Small intestine (tissue), 16 donors: ENCODE measurements at places on chromosomes 7 and 10.

DNA sequence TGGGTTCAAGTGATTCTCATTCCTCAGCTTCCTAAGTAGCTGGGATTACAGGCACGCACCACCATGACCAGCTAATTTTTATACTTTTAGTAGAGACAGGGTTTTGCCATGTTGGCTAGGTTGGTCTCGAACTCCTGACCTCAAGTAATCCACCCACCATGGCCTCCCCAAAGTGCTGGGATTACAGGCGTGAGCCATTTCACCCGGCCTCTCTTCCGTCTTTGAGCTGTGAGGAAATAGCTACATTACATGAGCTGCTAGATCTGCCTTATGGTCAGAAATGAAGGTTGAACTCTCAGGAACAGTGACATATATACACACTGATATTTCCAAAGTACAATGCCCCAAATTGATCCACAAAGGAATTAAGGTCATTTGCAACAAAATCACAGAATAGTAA lies 2.4 kb downstream of the BLVRA start:
- peaks cover 10% of the 10 kb centered on the region for H3K4me1 ChIP-seq
- H3K4me3 ChIP-seq, result no peak overlapping the region
- H3K36me3 ChIP-seq, result no peaks in the 10 kb centered on the region
- no peaks in the 10 kb centered on the region for H3K27me3 ChIP-seq
- no peak overlapping the region for H3K27ac ChIP-seq

DNA sequence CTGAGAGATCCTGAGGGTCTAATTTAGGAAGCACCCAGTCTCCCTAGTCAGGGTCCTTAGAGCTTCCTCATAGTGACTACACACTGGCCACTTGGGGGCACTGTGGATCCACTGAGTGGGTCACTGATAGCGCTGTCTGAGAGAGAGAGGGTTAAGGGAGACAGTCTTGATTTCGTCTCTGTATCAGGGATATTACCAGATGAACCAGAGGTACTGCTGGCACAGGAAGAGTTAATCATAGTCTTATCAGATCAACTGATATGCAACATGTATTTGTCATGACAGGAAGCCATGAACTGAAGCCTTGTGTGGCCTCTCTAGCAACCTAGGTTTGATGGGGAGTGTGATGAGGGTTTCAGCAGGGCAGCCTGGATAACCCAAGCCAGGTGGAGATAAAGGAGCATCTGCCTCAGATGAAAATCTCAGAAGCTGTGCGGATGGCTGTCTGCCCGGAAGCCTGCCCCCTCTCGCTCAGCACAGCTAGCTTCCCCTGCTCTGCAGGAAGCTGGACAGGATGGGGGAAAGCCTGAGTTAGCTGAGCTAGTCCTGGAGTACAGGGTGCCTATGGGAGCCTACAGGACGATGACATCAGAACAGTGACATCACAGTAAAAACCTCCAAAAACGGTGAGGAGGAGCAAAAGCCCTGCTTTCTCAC lies 214.0 kb upstream of the PRSS1 start:
- DNase-seq, result peak; percentile 57
- H3K36me3 ChIP-seq, result no peaks in the 10 kb centered on the region
- no peak overlapping the region for H3K4me3 ChIP-seq
- H3K27me3 ChIP-seq, result no peaks in the 10 kb centered on the region

DNA sequence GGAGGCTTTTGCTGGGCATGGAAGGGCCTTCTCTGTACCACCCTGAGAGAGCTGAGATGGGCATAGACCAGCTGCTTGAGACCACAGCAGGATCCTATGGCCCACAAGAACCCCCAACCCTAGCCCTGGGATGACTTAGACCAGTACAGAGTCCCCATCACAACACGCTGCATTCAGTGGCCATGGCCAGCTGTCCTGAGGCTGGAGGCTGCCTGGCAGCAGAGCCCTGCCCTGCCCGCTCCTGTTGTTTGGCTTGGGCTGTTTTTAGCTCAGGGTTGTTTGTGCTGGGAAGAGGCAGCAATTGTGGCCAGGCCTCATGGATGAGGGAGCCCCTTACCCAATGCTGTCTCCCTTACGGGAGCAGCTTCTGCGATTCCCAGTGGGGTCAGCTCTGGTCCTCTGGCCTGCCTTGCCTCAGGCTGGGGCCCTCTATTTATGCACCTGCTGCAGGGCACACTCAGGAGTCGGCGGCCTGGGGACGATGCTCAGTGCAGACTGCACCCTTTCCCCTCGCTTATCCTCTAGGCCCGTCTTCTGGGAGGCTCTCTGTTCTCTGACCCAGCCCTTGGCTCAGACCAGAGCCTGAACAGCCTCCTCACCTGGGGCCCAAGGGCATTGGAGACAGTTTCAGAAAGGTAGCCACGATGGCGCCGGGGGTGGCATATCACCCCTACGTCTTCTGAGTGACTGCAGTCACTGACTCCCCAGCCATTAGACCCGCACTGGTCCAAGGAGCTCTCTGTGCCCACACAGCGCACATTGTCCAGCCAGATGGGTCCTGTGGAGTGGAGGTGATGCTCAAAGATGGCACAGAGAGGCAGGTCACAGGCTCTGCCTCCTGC lies 6.3 kb downstream of the LOXL4 start:
- H3K4me1 ChIP-seq, result no peaks in the 10 kb centered on the region
- H3K4me3 ChIP-seq, result no peak overlapping the region
- DNase-seq, result no peak

GRCh38 chr7:99473315-99473596 lies 566 bp downstream of the ZNF789 start:
- H3K36me3 ChIP-seq, result peaks cover 21% of the 10 kb centered on the region
- H3K4me1 ChIP-seq, result no peaks in the 10 kb centered on the region
- DNase-seq, result peak; percentile 81
- peak overlapping the region; percentile 92 for H3K27ac ChIP-seq

- DNase-seq, result no peak
- H3K36me3 ChIP-seq, result no peaks in the 10 kb centered on the region
- H3K27me3 ChIP-seq, result no peaks in the 10 kb centered on the region
- no peak overlapping the region for H3K27ac ChIP-seq
- no peaks in the 10 kb centered on the region for H3K4me1 ChIP-seq
- H3K4me3 ChIP-seq, result no peak overlapping the region
These were observed 346.4 kb upstream of the NPSR1 start for GRCh38 chr7:34311591-34311990.

DNA sequence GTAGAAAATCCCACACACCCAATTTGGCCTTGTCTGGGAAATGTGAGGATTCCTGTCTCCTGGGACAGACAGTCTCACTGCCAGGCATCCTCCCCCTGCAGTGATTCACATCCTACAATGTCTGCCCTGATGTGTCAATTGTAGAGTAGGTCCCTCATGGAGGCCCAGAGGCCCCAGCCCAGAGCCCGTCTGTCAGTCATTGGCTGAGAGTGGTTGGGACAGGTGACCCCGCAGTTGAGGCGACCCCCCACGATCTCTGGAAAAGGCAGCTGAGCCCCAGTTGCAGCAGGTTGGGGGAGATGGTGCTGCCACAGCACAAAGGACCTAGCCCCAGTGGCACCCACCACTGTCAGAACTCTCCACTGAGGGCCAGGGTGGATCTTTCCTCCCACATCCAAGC lies 84.3 kb upstream of the INSIG1 start:
- H3K27me3 ChIP-seq, result peaks cover 3% of the 10 kb centered on the region
- no peak for DNase-seq
- no peak overlapping the region for H3K27ac ChIP-seq
- no peaks in the 10 kb centered on the region for H3K36me3 ChIP-seq
- no peaks in the 10 kb centered on the region for H3K4me1 ChIP-seq

DNA sequence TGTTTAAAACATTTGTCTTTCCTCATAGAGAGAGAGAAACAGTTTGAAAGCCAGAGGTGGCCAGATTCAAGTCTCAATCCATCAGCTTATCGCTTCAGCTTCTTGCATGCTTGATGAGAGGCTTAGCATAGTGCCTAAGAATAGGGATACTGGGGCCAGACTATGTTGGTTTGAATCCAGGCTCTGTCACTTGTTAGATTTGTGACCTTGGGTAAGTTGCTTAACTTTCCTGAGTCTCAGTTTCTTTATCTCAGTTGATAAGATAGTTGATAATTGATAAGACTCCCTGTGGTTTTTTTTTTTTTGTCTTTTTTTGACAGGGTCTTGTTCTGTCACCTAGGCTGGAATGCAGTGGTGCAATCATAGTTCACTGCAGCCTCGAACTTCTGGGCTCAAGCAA lies 12.1 kb upstream of the CDK6 start:
- H3K4me1 ChIP-seq, result peaks cover 4% of the 10 kb centered on the region
- H3K4me3 ChIP-seq, result no peak overlapping the region
- no peaks in the 10 kb centered on the region for H3K27me3 ChIP-seq
- no peak for DNase-seq
- no peaks in the 10 kb centered on the region for H3K36me3 ChIP-seq
- no peak overlapping the region for H3K27ac ChIP-seq

GRCh38 chr7:284762-285722 lies 4.9 kb upstream of the FOXL3 start:
- peaks cover 7% of the 10 kb centered on the region for H3K27me3 ChIP-seq
- peak; percentile 69 for DNase-seq
- H3K27ac ChIP-seq, result no peak overlapping the region
- H3K36me3 ChIP-seq, result no peaks in the 10 kb centered on the region
- H3K4me1 ChIP-seq, result peaks cover 36% of the 10 kb centered on the region

DNA sequence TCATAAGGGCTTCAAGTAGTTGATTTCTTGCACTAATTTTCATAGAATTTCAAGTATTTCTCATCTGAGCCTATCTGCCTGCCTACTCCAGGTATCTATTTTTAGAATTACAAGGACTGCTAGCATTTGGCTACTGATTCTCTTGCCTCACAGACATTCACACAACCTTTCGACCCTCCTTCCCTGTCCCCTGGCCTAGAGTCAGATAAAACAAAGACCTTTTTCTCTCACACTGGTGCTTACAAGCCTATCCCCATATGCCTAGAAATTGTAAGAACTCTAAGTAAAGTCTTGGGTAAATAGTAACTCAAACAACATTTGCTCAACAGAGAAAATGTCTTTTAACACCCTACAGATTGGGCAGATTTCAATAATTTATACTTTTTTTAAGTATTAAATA lies 6.3 kb downstream of the GPAM start:
- no peaks in the 10 kb centered on the region for H3K27me3 ChIP-seq
- H3K4me3 ChIP-seq, result no peak overlapping the region
- no peak overlapping the region for H3K27ac ChIP-seq
- H3K4me1 ChIP-seq, result peaks cover 55% of the 10 kb centered on the region
- DNase-seq, result no peak
- no peaks in the 10 kb centered on the region for H3K36me3 ChIP-seq

- no peaks in the 10 kb centered on the region for H3K36me3 ChIP-seq
- no peaks in the 10 kb centered on the region for H3K27me3 ChIP-seq
- H3K4me3 ChIP-seq, result no peak overlapping the region
- peaks cover 24% of the 10 kb centered on the region for H3K4me1 ChIP-seq
- no peak overlapping the region for H3K27ac ChIP-seq
- peak; percentile 79 for DNase-seq
These were observed 102.7 kb upstream of the FAM3C start for GRCh38 chr7:121498816-121499215.
